ENCODE measurements at places on chromosomes 16 and 17. TPM values are rescaled to one million over a fixed set of nuclear protein-coding genes. Genes with fewer than 3 reads are reported as not detected.

The MYLK3 gene
- 0.23 TPM for total RNA-seq

The CNTNAP4 gene
- total RNA-seq, result not detected

The TEN1 gene
- 11.1 TPM for total RNA-seq

The OR3A2 gene
- total RNA-seq, result not detected

The LGALS9C gene
- total RNA-seq, result not detected

The ALOX12 gene
- total RNA-seq, result under 0.01 TPM

The EPOP gene
- 0.90 TPM for total RNA-seq

The AGRP gene
- not detected for total RNA-seq

The NOG gene
- total RNA-seq, result 0.23 TPM

The CALB2 gene
- 0.08 TPM for total RNA-seq

The GPR142 gene
- not detected for total RNA-seq

The ADORA2B gene
- 108 TPM for total RNA-seq

The ITGB3 gene
- total RNA-seq, result 22.8 TPM

The EPN3 gene
- total RNA-seq, result under 0.01 TPM

The CPNE7 gene
- total RNA-seq, result 9.1 TPM

The STXBP4 gene
- total RNA-seq, result 2.2 TPM

The FOXC2 gene
- 4.1 TPM for total RNA-seq

The TP53TG3F gene
- not detected for total RNA-seq

The SIAH1 gene
- 31.3 TPM for total RNA-seq

The ABI3 gene
- total RNA-seq, result 0.47 TPM

The TBCD gene
- 22.8 TPM for total RNA-seq

The GUCY2D gene
- total RNA-seq, result not detected

The RAB11FIP3 gene
- total RNA-seq, result 12.7 TPM

The CMIP gene
- 4.1 TPM for total RNA-seq

The CD68 gene
- total RNA-seq, result 22.3 TPM

The PPM1D gene
- 7.0 TPM for total RNA-seq

The ARHGAP44 gene
- total RNA-seq, result 0.30 TPM

The JPH3 gene
- total RNA-seq, result not detected

Measured in smooth muscle cell of the coronary artery (primary cell).